ENCODE measurements at places on chromosomes 12 and 14.

- DNase-seq = no peak
These were observed at the start of gene DTX3 for GRCh38 chr12:57604454-57604991. TSS of gene DTX3 (plus strand) at chr12:57604824. CDS start at chr12:57606518, 1,694 bp downstream.

DNA sequence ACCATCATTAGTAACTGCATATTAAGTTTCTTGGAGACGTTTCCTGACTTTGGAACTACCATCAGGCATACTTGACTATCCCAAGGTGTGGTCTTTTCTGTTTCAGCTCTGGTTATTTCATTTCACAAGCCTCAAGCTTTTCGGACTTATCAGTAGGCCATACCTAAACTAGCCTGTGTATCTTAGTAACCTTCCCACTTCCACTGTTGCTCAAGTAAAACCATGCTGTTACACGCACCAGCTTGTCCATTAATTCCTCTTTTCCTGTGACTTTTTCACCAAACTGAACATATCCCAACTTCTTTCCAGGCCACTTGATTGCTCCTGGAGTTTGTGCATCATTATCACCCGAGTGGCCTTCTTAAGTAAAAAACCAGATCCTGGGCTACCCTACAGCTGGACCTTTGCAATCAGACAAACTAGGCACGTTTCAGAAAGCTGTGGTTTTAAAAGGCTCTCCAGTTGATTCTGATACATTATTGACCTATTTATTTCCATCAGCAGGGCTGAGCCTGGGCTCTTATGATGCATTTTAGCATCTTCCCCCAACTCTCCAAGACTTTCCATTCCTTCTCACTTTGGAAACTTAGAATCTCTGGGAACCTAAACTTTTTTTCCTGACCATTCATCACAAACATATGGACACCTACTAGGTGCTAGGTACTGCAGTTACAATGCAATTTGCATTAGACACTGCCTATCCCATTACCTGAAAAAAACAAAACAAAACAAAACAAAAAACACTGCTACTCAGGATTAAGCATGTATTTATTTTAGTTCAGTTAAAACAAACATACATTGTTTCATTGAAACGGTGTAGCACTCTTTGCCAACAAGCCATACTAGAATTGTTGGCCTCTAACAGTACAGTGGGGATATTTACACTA, 14.9 kb downstream of the SLC38A2 start:
- no peak for DNase-seq

GRCh38 chr12:64600164-64600561, 10.1 kb upstream of the RASSF3 start:
- no peak for DNase-seq

DNA sequence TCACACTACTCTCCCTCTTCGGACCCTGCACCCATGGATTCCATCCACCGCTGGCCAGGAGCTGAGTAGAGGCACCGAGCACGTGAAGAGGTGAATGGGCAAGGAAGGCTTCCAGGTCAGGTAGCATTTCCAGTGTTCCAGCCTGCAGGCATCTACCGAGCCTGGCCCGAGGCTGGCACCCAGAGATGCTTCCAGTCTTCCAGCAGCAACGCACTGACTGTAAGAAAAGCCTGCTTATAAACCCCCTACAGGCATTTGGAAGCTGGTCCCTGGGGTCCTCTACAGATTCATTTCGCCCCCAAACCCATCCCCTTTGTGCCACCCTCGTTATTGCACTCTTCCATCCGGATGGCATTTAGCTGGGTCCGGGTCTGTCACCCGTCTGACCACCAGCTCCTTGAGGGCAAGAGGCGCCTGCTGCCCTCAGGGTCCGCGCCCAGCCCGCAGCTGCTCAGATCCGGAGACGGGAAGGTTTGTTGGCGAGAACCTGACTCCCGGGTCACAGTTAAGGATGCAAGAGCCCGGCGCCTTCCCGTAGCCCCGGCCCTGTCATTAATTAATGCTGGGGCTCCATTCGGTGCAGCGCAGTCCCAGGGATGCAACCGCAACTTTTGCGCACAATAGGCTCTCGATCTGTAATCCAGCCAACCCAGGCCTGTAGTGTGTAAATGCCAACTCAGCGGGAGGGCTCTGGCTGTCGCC, 614 bp upstream of the MARK3 start:
- DNase-seq = no peak

DNA sequence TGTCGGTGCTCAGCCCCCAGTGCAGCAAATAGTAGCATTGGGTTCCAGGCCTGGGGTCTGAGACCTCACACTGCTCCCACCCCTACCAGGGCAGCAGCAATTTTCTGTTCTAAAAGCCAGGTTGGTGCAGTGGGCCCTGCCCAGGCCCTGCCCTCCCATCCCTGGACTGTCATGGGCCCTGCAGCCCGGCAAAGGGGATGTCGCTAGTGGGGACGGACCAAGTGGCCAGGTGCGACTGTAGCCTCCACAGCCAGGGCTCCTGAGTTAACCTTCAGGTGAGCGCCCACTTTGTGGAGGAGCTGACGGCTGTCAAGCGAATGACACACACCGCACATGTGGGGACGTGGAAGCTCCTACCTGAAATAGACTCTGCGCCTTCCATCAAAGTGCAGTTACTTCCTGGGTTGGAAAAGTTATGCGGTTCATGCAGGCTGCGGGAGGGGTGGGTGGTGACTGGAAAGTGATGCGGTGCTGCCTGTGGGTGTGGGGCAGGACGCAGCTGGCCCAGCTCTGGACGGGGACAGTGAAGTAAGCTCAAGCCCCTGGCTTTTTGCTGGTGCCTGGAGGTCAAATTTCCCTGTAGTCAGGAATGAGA, 1.5 kb downstream of the INF2 start:
- no peak for DNase-seq

DNA sequence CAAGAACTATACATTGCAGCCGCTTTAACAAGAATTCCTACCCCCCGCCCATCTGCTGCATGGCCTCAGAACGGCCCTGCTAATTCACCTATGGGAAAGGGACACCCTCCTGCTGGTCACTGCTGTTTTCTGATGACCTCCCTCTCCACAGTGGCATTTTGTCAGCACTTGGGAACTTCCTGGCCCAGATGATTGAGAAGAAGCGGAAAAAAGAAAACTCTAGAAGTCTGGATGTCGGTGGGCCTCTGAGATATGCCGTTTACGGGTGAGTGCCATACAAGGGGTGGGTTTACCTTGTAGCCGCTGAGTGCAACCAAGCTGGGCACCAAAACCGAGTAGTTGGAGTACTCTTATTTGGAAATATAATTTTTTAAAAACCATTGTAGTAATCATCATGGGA, 2.7 kb downstream of the PXMP2 start:
- no peak for DNase-seq

DNA sequence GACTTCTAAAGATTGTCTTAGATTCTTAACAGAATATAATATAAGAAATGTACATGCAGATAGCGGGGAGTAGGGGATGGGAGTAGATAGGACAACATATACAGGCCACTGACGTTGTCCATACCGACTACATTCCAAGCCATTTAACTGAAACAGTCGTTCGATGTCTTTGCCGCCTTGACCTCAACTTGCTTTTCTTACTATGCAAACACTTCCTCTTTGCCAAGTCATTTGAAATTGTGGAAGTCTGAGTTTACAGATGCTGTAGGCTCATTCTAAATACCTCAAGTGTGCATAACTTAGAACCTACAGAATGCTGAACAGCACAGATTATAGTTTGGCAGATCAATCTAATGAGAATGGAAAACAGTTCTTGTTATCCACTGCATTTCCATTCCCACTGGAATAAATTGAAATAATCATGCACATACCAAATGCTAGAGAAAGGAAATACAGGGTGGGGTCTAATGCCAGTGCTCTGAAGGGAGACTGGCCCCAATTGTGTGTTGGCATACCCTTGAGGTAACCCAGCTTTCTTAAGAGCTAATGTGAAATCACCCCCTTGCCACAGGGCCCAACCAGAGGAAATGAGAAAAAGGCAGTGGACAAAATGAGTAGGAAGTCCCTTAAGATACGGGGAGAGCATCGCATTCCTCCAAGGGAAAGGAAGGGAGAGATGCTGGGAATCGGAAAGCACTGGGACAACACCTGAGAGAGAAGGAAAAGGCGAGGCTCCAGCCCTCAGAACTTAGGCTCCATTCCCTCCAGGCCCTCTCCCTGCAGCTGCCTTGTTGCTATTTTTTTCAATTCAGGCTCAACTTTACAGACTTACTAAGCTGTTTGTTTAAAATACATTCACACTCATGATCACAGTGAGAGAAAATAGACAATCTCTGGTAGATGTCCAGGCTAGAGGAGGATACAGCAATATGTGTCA, 380.9 kb upstream of the TMTC1 start:
- DNase-seq = no peak

- DNase-seq = peak; percentile 42
These were observed 25.9 kb downstream of the SYNDIG1L start for GRCh38 chr14:74400031-74400685.

DNA sequence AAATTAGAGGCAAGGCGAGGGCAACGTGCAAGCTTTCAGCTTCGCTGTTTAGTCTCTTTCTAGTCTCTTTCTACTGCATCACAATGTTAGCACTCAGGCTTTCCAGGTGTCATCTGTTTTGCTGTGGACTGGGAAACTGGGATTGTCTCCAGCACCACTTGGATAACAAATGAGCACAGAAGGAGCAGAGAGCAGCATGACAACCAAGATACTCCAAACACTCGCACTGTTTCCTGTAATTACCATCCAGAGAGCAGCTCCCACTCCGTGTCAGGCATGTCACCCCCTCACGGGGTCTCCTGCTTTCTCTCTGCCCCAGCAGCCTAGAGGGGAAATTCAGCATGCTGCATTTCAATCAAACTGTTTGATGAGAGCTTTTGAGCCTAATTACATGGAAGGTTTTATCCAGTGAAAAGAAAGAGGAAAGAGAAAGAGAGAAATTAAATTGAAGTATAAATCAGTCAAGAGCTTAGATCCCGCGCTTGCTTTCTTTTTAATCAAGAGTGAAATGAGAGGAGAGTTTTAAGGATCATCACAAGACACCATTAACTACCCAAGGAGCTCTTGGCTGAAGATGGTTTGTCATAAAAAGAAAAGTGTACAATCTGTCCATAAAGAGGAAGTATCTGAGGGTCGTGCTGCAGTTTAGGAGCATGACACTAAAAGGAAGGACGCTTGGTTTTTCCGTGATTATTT, 917.7 kb downstream of the DIO2 start:
- DNase-seq = no peak

GRCh38 chr14:89417465-89418225, 612 bp upstream of the FOXN3 start:
- DNase-seq = peak; percentile 82

- no peak for DNase-seq
These were observed 1.9 kb downstream of the IFNG-AS1 start for GRCh38 chr12:67991158-67991557.

DNA sequence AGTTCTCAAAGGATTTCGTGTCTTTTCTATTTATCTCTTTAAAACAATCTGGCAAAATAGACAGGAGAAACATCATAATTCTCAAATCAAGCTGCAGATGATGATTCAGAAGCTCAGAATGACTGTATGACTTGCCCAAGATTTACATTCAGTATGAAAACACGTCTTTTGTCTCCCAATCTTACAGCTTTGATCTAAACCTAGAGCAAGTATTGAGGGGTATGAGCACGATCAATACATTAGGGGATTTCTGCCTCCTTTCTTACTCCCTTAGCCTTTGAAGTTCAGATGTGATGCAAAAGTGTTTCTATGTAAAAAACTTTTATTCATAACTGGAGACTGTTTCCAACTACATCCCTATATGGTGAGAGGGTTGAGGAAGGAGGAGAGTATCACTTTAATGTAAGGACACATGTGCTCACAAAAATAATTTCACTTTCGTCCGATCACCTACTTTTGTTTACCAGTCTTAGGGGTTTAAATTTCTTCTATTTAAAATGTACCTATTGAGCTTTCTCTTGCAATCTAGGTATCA, 454.8 kb downstream of the TMTC2 start:
- DNase-seq = no peak

GRCh38 chr12:124277394-124278241, 17.3 kb upstream of the RFLNA start:
- no peak for DNase-seq

Measured in hematopoietic multipotent progenitor cell (in vitro differentiated cells).